ENCODE measurements at places on chromosomes 16 and 17.
A peak's percentile ranks its signal among the peaks of the same experiment; 100 is the strongest.

- DNase-seq = no peak
Measured at GRCh38 chr16:75108792-75109731, 7.5 kb downstream of the LDHD start.

GRCh38 chr16:79329166-79329521 lies 271.4 kb downstream of the MAF start:
- DNase-seq = no peak

DNA sequence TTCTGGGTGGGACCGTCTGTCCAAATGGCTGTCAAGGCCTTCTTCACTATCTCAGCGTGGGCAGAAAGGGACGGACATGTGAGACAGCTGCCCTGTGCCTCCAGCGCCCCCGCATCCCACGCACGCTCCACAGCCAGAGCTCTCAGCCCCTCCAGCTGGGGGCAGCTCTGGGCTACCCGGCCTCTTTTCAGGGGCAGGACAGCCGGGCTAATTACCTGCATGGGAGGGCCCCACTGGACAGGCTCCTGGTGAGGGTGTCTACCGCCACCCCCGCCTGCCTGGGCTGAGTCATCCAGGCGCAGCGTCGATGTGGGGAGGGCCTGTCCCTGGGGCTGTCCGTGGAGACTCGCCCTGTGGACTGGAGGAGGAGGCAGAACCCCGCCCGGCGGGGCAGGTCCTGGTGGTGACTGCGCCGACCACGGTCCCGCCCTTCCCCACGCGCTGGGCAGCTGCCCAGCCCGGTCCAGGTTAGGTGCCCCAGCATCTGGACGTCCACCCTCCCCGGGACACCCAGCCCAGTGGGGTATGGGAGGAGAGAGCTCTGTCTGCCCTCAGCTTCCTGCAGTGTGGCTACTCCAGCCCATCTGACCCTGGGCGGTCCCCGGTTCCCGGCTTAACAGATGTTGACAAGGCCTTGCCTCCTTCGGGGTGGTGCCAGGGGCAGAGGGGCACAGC lies 5.9 kb upstream of the METRNL start:
- DNase-seq = no peak

DNA sequence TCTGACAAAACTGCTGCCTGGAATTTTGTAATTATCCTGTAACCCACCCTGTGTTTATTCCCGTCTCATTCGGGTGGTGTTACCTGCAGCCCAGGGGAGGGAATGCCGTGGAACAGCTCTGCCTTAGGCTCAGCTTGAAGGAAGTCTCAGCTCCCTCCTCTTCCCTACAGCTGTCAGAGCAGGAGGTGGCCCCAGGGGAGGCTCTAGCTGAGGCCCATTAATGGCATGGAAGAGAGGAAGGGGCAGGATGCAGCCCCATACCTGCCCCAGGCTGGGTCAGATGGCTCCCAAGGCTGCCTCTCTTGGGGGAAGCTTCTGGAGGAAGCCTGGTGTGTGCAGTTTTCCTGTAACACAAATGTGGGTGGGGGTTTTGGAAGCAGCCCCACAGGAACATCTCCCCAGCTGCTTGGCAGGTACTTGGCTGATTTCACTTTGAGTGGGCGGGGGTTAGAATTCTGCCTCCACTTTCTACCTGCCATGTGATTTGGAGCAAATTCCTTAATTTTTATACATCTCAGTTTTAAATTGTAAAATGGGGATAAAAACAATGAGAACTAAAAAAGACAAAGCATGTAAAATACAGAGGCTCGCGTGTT lies 103.9 kb downstream of the MGAT5B start:
- no peak for DNase-seq

DNA sequence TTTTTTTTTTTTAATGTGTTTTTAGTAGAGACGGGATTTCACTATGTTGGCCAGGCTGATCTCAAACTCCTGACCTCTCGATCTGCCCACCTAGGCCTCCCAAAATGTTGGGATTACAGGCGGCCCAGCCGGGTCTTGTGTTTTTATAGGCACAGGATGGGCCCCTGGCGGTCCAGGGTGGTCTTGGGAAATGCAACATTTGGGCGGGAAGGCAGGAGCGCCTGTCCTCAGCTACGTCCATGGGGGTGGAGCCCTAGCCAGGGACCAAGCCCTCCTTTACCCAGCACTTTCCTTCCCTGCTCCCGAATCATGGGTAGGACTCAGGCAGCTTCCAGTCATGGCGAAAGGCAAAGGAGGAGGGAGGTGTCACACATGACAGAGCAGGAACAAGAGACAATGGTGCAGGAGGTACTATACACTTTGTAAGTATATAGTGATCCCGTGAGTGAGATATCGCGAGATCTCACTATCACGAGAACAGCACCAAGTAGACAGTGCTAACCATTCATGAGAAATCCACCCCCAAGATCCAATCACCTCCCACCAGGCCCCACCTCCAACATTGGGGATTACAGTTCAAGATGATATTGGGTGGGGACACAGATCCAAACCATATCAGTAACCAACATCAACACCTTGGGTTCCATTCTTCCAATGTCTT lies 226.7 kb upstream of the WSCD1 start:
- no peak for DNase-seq

- peak; percentile 97 for DNase-seq
Measured at GRCh38 chr16:74606521-74607309, at the start of gene GLG1. Gene GLG1 (minus strand): TSS chr16:74607114. CDS start chr16:74607094, 20 bp downstream.

- DNase-seq = no peak
Measured at GRCh38 chr17:17527534-17527933, 31.3 kb upstream of the RASD1 start.

DNA sequence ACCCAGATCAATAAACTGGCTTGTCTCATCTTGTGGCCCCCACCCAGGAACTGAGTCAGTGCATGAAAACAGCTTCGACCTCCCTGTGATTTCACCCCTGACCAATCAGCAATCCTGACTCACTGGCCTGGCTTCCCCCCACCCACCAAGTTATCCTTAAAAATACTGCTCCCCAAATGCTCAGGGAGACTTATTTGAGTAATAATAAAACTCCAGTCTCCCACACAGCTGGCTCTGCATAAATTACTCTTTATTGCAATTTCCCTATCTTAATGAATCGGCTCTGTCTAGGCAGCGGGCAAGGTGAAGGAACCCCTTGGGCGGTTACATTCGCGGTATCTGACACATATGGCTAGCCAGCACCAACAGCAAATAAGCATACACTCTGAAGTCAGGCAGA lies 9.8 kb upstream of the RABEP1 start:
- no peak for DNase-seq

DNA sequence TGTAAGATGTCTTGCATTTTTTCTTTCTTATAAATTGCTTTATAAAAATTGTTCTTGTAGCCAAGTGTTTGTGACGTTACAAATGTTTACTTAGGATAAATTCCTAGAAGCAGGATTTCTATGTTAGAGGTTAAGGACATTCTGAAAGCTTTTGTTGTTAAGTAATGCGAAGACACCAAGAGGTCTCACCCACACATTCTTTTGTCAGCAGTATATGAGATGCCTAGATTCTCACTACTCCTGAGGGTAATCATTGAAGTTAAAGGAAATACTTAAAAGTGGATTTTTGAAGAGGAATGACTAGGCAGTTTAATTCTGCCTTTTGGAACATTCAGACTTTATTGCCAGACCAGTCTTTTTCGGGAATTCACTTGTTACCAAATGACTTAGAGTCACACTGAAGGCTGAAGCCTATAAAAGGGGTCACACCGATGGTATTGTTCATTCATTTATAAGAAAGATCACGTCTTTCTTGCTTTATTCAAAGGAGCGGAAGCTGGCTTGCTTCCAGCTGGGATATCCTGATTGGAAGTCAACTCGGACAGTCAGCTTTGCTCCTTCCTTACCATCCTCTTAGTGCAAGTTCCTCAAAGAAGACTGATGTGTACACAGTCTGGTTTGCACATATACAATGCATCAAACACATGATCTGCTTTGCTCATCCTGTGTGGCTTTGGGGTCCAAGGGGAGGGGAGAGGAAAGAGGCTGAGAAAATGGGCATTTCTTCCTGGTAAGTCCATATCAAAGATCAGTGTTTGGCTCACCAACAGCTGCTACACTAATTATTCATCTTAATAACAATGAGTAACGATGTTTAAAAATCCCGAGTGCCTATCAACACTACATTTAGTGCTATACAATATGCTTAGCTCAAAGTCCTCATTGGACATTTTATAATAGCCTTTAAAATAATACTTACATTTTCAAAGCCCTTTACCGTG lies 160.0 kb downstream of the MAP2K6 start:
- DNase-seq = peak; percentile 22

DNA sequence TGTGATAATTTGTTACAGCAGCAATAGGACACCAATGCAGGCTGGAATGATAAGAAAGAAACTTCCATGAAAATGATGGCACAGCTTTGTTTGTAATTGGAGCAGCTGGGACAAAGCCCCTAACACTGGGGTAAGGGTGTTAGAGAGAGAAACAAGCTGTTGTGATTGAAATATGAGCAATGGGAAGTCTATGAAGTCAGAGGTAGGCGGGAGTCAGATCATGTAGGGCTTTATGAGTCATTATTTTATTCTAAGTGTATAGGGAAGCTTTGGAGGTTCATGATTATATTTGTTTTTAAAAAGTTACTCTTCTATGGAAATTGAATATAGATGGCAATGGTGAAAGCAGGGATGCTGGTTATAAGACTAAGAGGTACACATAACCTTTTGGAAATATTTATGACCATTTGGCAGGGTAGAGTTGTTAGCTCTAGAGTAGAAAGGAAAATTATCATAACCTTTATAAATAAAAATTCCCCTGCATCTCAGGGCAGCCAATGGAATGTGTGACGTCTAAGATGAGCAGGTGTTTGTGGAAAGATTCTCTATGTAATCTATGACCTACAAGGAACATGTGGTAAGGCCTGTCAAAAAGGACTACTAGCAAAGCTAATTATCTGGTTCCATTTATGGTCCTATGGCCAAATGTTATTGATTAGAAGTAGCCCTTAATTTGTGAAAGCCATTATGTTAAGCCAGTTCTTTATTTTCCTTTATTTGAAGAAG lies 85.6 kb downstream of the KCNJ2 start:
- no peak for DNase-seq

DNA sequence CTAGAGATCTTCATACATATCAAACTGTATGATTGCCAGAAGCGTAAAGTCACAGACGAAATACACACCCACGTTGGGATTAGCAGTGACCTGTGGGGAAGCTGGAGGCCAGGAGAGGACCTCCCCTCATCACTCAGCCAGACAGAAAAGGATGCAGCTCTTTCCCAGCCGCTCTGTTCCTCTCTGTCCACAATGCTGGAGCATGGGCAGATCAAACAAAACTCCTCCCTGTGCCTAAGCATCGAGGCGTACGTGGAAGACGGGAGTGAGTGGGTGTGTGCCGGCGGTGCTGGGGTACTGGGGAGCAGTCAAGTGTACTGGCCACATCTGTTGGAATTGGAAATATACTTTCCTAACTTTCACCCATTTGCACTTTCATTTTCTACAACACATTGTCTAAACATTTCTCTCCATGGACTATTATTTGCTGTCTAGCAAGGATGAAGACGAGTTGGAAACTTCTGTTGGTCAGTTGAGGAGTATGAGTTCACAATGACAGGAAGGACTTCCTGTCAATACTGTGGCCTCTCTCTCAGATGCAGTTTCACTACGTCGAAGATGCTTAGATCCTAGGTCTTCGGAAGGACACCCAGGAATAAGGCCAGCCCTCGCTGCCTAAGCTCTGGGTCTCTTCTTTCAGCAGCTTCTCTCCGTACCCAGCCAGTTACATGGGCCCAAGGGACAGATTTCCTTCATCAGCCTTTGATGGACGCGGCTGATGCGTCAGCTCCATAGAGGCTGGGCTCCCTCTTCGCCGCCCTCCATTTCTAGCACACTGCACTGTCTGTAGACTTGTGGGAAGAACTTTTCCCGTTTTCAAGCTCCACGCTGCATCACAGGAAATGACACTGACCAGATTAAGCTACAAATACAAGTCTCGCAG lies 30.6 kb upstream of the ENDOV start:
- no peak for DNase-seq

- peak; percentile 54 for DNase-seq
Measured at GRCh38 chr16:66905633-66906539, 12.8 kb downstream of the CDH16 start.

GRCh38 chr17:73863761-73864535 lies 219.7 kb upstream of the SDK2 start:
- no peak for DNase-seq

GRCh38 chr16:72131036-72131435 lies 37.4 kb downstream of the DHX38 start:
- no peak for DNase-seq

DNA sequence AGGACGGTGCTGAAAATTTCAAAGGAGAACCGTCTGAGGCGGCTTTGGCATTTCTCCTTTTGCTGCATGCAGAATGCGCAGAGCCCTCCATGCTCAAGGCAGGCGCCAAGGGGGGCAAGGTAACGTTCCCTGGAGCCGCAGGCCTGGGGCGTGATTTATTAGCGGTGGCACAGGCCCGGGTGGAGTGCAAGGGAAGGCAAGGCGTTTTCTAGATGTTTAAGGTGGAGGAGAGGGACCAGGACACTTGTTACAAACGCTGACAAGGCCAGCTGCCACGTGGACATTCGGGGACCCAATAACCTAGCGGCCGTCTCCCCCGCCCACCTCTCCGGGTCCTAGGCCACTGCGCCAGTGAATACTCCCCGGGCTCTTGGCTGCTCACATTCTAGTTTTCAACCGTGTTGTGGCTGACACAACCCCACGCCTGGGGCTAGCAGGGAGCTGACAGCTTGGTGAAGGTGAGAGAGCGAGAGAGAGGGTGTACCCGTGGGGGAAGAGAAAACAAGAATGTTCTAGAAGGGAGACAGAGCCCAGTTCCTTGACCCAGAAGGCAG lies 250.1 kb downstream of the C16orf95 start:
- DNase-seq = no peak

DNA sequence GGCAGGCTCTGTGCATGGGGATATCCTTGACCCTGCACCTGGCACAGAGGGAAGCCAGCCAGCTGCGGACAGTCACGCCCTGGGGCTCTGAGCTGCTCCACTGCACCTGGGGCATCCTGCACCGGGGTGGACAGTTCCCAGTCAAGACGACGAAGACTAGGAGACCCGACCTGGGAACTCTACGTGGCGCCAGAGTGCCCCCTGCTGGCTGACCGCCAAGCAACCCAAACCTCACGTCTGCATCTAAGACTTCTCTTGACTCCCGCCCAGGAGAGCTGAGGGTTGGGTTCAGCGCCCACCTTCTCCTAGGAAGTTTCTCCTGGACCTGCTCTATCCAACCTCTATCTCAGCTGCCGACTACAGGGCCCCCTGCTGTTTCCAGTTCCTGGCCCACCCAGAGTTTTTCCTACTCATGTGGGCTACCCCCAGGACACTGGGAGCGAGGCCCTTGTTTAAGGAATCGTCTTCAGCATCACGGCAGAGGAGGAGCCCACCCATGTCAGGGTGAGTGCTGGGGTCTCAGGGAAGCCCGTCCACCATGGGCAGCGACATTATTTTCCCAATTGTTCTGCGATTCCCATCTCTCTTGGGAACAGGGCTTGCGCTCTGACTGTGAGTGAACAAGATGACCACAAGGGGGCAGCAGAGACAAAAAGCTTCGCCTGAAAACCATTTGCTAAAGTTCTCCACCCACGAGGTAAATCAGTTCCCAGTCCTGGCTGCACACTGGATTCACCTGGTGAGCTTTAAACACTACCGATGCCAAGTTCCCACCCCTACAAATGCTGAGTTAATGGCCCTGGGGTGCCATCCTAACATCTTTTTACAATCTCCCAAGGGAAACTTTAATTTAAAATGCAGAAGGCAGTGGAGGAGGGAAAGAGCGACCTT lies 29.3 kb downstream of the TLE7 start:
- DNase-seq = peak; percentile 92

GRCh38 chr17:19384723-19385391 lies 2.1 kb downstream of the MFAP4 start:
- DNase-seq = no peak
